ENCODE measurements at places on chromosomes 3 and 15. TPM values are rescaled to one million over a fixed set of nuclear protein-coding genes. Genes with fewer than 3 reads are reported as not detected.

GRCh38 chr3:188133646-188134045 is 20.3 kb upstream of the LPP start:
- no peaks in the 10 kb centered on the region for H3K36me3 ChIP-seq
- no peak overlapping the region for H3K27ac ChIP-seq
- H3K27me3 ChIP-seq = no peaks in the 10 kb centered on the region
- H3K4me3 ChIP-seq = no peak overlapping the region
- DNase-seq = no peak

The ITIH3 gene
- 0.37 TPM for total RNA-seq

The PCSK6 gene
- 3.8 TPM for total RNA-seq

- no peak overlapping the region for H3K4me3 ChIP-seq
- no peak for DNase-seq
- H3K36me3 ChIP-seq = no peaks in the 10 kb centered on the region
- H3K27me3 ChIP-seq = no peaks in the 10 kb centered on the region
- 0 out of 2 replicates have a peak, but pooled peaks cover 2% of the 10 kb centered on the region for H3K4me1 ChIP-seq
Measured at GRCh38 chr3:41726891-41727290, 235.0 kb downstream of the ULK4 start.

DNA sequence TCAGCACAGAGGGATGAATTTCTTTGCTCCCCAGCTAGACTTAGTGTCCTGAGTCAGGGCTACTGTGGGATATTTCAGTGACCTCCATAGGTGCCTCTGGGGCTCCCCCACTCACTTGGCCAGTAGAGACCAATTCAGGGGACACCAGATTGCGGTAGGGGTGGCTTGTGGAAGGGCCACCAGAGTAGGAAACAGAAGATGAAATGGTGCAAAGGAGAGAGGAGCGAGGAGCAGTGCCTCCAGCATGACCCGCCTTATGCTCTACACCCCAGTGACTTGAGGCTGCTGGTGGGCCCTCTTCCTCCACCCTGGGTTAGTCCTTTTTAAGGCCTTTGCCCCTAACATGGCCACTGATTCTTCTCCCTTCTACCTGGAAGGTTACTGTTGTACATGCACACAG is 2.5 kb downstream of the AEN start:
- peaks cover 72% of the 10 kb centered on the region for H3K4me1 ChIP-seq
- DNase-seq = no peak
- H3K27me3 ChIP-seq = no peaks in the 10 kb centered on the region
- peak overlapping the region; percentile 77 for H3K27ac ChIP-seq
- peaks cover 57% of the 10 kb centered on the region for H3K36me3 ChIP-seq

The DCBLD2 gene
- 47.9 TPM for total RNA-seq

The CX3CR1 gene
- total RNA-seq = 0.37 TPM

The SLC24A5 gene
- total RNA-seq = not detected

The GOLGA6L9 gene
- total RNA-seq = 7.3 TPM

DNA sequence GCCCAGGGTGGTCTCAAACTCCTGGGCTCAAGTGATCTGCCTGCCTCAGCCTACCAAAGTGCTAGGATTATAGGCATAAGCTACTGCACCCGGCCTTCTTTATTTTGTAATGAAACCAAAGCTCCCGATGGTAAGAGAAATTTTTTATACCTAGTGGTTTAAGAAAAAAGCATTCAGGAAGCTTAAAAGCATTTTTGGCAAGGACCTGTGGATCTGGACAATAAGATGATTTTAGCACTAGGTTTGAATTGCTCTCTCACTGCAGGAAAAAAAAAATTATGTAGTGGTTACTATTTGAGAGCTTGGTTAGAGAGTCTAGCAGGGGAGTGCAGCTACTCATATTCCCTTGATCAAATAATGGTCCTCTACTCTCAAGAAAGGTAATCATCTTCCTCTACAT is 64.9 kb upstream of the PIK3R4 start:
- DNase-seq = no peak
- H3K4me3 ChIP-seq = no peak overlapping the region
- no peaks in the 10 kb centered on the region for H3K27me3 ChIP-seq
- peaks cover 21% of the 10 kb centered on the region for H3K36me3 ChIP-seq

The RMDN3 gene
- 25.9 TPM for total RNA-seq

DNA sequence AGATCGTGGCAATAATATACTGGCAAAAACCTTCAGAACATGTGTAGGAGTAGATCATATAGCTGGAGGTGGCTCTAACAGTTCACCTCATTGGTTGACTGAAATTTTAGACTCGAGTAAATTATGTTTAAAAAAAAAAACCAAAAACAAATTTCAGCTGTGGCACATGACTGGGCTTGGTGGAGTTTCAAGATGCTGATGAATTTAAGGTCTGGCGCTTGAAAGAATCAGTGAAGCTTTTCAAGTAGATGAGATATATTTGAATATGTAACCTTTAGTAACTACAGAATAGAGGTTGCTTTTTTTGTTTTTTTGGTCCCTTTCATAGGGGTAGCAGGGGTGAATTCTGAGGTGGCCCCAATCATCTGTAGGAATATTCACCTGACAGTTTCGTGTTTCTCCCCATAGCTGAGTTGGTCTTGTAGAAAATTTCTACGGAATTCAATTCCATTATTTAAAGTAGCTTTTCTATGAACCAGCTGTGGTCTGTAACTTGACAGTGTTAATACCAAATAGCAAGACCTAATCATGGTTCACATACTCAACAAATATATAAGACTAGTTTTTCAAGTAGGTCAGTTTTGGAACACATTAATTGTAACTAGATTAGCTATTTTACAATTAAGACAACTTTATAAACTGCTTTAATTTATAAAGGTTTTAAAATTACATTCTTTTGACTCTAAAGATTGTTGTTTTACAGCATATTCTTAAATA is 65.6 kb downstream of the MAP4 start:
- no peaks in the 10 kb centered on the region for H3K4me1 ChIP-seq
- peaks cover 7% of the 10 kb centered on the region for H3K36me3 ChIP-seq
- no peak for DNase-seq
- H3K4me3 ChIP-seq = no peak overlapping the region

The CXCR6 gene
- total RNA-seq = not detected
